ENCODE measurements at places on chromosomes 6 and 20. TPM values are rescaled to one million over a fixed set of nuclear protein-coding genes. Genes with fewer than 3 reads are reported as not detected.

ARHGAP40 gene
- 1.8 TPM for polyA plus RNA-seq

DNA sequence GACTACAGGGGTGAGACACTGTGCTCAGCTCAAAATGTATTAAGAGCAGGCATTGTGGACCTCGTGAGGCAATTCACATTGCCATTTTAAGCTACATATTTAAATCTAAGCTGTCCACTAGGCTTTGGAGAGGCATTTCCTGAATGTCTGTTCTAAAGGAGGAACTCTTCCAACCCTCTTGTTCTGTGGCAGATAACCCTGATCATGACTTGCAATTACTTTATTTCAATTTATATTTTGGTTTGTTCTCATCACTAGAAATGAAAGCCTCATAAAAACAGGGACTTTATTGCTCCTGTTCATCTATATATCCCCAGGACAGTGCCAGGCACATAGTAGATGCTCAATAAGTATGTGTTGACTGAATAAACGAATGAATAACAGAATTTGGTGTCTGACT lies 84.0 kb upstream of the SALL4 start:
- no peak overlapping the region for H3K4me3 ChIP-seq
- no peaks in the 10 kb centered on the region for H3K36me3 ChIP-seq
- no peak for DNase-seq
- H3K27me3 ChIP-seq, result no peaks in the 10 kb centered on the region

DNA sequence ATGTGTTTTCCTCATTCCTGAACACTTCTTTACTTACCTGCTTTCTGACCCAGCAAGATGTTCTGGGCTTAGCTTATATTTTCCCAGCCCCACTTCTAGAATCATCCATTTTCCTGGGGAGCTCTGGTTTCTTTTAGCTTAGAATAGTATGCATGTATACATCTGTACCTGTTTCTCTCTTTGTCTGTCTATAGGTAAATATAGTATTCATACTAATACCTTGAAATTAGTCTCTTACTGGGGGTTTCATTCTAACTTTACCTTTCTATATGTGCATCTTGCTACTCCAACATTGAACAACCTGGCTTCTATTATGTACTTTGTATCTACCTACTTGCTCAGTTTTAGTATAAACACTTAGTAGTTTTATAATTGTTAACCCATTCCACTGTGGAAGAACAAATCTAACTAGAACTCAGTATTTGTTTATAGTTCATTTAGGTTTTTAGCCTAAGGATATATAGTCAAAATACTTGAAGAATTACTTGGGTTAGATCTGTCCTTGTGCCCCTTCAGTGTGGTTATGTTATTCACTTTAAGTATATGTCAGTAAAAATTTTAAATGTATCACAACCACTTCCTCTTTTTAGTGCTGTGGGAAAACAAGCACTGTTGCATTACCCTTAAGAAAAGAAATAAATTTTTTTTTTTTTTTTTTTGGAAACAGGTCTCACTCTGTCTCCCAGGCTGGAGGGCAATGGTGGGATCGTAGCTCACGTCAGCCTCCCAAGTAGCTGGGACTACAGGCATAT lies 54.0 kb downstream of the ASXL1 start:
- DNase-seq, result peak; percentile 34
- H3K27ac ChIP-seq, result peak overlapping the region; percentile 13
- no peak overlapping the region for H3K4me3 ChIP-seq
- H3K36me3 ChIP-seq, result peaks cover 11% of the 10 kb centered on the region
- no peaks in the 10 kb centered on the region for H3K27me3 ChIP-seq

GRCh38 chr6:166387642-166388289 lies 5.0 kb upstream of the MPC1 start:
- H3K27ac ChIP-seq, result no peak overlapping the region
- H3K4me3 ChIP-seq, result no peak overlapping the region
- H3K36me3 ChIP-seq, result no peaks in the 10 kb centered on the region
- DNase-seq, result no peak

DNA sequence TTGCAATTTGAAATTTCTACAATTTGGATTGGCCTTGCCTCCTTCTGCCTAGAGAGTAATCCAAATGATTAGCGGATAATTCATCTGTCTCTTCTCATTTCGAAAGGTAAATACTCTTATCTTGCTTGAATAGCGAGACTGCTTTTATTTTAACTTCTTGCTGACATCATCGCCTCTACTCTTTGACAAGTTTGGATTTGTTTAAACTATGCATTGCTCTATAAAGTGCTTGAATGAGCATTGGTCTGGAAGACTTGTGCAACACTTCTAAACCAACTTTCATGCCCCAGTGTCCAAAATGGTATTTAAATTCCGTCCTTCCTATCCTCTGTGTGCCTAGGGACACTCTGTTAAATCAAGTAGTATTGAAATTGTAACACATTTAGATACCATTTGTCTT lies 384.1 kb upstream of the SLC35B3 start:
- no peaks in the 10 kb centered on the region for H3K27me3 ChIP-seq
- no peak for DNase-seq
- no peaks in the 10 kb centered on the region for H3K4me1 ChIP-seq
- H3K27ac ChIP-seq, result no peak overlapping the region
- no peak overlapping the region for H3K4me3 ChIP-seq

All from thymus (tissue), 14 donors.